CD4-positive, alpha-beta T cell treated with Interleukin-1 beta for 1 hour (primary cell): ENCODE measurements at places on chromosomes 5 and 9.
A peak's percentile ranks its signal among the peaks of the same experiment; 100 is the strongest.

- peak; percentile 14 for DNase-seq
Observed at GRCh38 chr9:90141723-90142122, 500.9 kb downstream of the DIRAS2 start.

DNA sequence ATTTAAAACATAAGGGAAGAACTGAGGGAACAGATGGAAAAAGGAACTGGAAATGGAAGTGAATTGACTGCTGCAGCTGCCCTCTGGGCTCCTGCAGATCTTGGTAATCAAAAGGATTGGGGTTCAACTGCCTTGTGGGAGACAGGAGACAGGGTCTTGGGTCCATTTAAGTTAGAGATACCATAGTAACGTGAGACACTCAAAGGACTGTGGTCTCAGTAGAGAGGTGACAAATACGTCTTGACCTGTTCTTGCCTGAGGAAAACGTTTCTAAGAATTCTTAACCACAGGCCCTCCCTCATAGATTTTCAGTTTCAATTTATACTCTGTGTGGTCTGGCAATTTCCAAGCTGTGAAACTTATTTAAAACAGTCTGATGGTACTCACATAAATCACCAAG is 100.8 kb upstream of the DHFR start:
- peak; percentile 62 for DNase-seq

- no peak for DNase-seq
Observed at GRCh38 chr5:165143741-165144140, 1638.3 kb downstream of the MAT2B start.

DNA sequence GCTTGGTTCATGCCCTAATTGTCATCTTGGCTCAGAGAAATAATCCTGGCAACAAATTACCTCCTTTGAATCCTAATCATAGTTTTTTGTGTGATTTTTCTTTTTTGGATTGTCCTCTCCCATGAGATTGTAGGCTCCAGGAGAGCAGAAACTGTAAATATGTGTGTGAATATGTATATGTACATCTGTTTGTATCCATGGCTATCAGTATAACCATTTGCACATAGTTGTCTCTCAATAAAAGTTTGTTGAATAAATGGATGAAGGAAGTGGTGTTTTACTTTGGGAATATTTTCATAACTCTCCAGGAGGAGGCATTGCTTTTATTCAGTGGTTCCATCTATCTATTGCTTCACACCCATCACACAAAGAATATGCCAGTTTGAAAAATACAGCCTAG is 20.1 kb downstream of the ZSWIM6 start:
- no peak for DNase-seq

DNA sequence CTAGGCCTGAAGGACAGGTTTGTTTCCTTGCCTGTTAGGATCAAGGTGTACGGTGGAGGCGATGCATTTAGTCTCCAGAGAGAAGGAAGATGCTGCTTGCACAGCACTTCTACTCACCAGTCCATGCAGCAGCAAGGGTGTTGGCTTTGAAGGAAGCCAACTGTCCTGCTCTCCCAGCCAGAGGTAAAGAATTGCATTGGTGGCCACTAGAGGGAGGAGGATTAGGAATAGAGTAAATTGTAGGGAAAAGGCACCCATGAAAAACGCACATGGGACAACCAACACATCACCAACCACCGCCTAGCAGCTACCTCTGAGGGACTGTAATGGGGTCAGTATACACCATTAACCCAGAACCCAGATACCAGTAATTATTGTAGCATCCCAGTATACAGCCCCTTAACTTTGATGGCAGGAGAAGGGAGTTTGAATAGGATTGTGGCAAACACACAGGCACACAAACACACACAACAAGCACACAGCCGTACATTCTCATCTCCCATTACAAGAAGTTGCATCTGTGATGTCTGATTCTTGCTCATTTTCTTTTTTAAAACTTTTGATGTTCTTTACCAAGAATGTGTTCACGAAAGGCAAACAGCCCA is 267.7 kb downstream of the ADAMTS6 start:
- DNase-seq, result no peak

- no peak for DNase-seq
Observed at GRCh38 chr5:146273109-146273508, 65.5 kb upstream of the POU4F3 start.

DNA sequence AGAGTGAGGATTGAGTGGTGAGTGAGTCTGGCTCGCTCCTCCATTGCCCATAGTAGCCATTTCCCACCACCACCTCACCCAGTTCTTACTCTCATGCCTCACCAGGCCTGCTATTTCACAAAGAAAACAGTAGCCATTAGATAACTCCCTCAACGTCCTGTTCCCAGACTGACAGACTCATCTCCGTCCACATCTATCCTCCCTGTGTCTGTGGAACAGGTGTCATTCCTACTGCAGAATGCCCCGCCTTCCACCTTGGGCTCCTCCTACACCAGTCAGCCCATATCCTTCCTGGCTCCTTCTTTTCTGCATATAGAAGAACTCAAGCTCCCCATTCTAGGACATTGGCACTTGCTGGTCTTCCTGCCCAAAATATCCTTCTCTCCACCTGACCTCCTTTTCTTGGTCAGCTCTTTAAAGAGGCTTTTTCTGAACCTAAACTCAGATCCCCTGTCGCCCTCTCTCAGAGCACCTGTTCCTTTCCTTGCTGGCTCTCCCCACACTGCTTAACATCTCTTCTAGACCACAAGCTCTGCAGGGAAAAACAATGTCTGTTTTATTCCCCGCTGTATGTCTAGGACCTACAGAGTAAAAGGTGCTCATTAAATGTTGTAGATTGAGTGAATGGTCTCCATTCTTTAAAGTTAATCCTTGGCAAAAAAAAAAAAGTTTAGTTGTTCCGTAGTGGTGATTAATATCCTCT is 3.2 kb downstream of the TNFAIP8 start:
- no peak for DNase-seq
